ENCODE measurements at places on chromosomes 2 and 18.

- no peak for DNase-seq
Measured at GRCh38 chr18:45081566-45082181, 401.0 kb downstream of the SETBP1 start.

GRCh38 chr2:127576433-127577207 lies 41.1 kb downstream of the MYO7B start:
- DNase-seq: peak; percentile 10

DNA sequence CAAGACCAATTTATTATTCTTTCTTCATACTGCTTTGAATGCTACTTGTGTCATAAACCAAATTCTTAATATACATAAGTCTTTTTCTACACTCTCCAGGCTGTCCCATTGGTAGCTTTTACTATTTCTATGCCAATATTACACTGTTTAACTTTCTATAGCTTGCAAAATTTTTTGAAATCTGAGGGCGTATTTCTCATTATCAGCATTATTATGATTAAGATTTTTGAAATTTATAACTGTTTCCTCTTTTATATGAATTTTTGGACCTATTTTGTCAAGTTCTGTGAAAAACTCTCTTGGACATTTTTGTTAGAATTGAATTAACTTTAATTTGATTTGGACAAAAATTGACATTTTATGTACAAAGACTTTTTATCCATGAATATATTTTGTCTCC lies 98.6 kb downstream of the GFPT1 start:
- DNase-seq: no peak

- DNase-seq: no peak
Measured at GRCh38 chr2:214843823-214844222, 34.3 kb upstream of the BARD1 start.

GRCh38 chr2:222797261-222797660 lies 63.6 kb upstream of the ACSL3 start:
- peak; percentile 17 for DNase-seq

- DNase-seq: peak; percentile 52
Measured at GRCh38 chr2:170409164-170409535, 231.2 kb downstream of the MYO3B start.

DNA sequence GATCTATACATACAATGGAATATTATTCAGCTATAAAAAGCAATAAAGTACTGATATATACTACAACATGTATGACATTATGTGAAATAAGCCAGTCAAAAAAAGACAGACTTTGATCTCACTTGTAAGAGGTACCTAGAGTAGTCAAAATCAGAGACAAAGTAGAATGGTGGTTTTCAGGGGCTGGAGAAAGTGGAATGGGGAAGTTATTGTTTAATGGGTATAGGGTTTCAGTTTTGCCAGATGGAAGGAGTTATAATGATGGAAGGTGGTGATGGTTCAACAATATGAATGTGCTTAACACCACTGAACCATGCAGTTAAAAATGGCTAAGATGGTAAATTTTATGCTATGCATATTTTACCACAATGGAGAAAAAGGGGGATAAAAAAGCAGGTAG lies 6.3 kb downstream of the COBLL1 start:
- no peak for DNase-seq

- DNase-seq: no peak
Measured at GRCh38 chr2:985317-985898, 34.8 kb downstream of the SNTG2 start.
